ENCODE measurements at places on chromosomes 5 and 9.

GRCh38 chr9:124267271-124267807 is 9.6 kb downstream of the NEK6 start:
- DNase-seq: no peak

DNA sequence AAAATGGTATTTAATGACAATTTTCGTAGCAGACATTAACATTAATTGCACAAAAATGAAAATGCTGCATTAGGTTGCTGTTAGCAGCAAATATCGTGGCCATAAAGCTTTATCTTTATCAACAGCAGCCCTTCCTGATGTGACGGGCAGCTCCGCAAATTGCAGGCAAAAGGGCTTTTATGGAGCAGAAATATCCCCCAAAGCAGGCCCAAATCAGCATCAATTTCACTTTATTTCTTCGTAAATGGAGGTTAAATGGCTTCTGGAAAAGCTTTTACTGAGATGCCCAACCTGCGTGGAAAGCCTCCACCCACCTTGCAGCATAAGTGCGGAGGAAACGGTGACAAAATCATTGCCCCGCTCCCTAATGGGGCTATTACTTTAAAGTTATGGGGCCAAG is 77.9 kb upstream of the BARHL1 start:
- no peak for DNase-seq

GRCh38 chr5:152884006-152884405 is 478.9 kb upstream of the NMUR2 start:
- DNase-seq: no peak

- DNase-seq: no peak
Measured at GRCh38 chr9:98375138-98375726, 119.8 kb upstream of the TBC1D2 start.

- DNase-seq: no peak
Measured at GRCh38 chr5:149426931-149427330, 47.8 kb upstream of the IL17B start.

GRCh38 chr5:173781432-173781815 is 106.7 kb upstream of the CPEB4 start:
- no peak for DNase-seq

- DNase-seq: no peak
Measured at GRCh38 chr9:132141344-132141947, 20.4 kb upstream of the NTNG2 start.

DNA sequence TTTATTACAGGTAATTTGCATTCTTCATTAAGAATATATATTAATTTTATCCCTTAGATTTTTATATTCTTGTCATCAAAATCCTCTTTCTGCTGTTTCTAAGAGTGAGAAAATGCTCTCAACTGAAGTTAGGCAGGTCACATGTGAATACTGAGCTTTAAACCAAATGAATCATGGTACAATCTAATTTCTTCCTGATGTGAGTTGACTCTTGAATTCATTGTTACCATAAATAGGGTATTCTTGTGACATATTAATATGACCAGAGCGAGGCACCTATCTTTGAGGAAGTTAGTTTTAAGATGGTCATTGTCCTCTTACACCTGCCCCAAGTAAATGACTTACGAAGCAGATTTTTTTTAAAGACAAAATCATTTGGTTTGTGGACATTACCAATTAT is 17.4 kb downstream of the C9orf85 start:
- DNase-seq: no peak

- DNase-seq: no peak
Measured at GRCh38 chr5:110687485-110687884, 39.0 kb downstream of the TMEM232 start.

GRCh38 chr5:61273279-61273975 is 58.6 kb upstream of the ZSWIM6 start:
- no peak for DNase-seq

- DNase-seq: no peak
Measured at GRCh38 chr5:154520861-154521453, 42.9 kb upstream of the HAND1 start.

DNA sequence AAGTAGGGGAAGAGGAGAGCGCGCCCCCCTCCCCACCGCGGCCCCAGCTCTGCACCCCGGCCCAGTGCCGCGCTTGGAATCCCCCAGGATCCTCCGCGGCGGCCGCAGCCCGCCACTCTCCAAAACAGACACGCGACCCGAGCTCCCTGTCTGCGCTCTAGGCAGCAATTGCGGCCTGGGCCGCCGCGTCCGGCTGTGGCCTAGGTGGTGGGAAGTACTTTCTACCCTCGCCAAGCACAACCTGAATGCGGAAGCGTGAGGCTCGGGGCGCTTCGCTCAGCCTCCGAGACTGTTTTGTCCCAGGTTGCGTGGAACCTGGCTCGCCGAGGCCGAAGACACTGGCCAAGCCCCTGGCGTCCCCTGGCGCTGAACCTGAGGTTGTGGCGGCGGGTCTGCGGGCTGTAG is 3.3 kb upstream of the FOXB2 start:
- no peak for DNase-seq

DNA sequence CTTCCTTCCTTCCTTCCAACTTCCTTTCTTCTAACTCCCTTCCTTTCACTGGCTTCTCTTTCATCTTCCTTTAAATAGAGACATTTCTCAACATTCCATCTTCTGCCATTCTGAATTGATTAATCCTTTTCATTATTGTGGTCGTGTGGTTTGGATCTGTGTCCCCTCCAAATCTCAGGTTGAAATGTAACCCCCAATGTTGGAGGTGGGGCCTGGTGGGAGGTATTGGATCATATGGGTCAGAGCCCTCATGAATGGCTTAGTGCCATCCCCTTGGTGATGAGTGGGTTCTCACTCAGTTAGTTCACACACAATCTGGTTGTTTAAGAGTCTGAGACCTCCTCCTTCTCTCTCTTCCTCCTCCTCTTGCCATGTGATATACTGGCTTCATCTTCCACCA is 130.9 kb upstream of the SV2C start:
- no peak for DNase-seq

DNA sequence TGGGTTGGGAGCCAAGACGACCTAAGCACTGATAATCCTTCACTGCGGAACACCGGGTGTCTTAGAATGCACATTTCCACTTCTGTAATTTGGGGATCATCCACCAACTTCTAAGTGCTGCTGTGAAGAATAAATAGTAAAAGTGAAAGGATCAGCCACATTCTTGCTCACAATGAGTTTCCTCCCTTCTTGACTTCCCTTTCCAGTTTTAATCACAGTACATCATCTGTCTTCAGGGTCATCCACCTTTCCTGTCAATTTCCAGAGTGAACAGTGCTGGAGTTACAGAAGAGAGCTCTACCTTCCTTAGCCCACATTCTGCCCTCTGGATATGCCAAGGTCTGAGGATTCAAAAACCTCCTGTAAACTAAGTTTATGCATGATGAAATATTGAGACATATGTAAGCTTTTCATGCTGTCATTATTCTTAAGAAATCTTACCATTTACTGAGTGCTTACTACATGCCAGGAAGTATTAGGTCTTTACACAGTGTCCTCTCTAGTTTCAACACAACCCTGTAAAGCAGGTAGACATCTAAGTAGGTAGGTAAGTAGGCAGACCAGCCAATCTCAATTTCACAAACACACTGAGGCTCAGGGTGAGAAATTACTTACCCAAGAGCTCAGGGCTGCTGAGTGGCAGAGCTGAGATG is 105.2 kb downstream of the CDK5RAP2 start:
- no peak for DNase-seq

DNA sequence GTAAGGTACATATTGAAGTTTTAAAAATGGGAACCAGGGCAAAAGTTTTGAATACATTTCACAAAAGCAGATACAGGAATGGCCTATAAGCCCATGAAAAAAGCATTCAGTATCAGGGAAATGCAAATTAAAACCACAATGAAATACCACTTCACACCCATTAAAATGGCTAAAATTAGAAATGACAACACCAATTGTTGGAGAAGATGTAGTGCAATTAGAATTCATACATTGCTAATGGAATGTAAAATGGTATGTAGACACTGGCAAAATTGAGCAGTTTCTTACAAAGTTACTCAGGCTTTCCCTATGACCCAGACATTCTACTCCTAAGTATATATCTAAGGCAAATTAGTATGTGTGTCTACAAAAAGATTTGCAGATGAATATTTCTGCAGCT is 34.2 kb downstream of the CDC14B start:
- DNase-seq: no peak

DNA sequence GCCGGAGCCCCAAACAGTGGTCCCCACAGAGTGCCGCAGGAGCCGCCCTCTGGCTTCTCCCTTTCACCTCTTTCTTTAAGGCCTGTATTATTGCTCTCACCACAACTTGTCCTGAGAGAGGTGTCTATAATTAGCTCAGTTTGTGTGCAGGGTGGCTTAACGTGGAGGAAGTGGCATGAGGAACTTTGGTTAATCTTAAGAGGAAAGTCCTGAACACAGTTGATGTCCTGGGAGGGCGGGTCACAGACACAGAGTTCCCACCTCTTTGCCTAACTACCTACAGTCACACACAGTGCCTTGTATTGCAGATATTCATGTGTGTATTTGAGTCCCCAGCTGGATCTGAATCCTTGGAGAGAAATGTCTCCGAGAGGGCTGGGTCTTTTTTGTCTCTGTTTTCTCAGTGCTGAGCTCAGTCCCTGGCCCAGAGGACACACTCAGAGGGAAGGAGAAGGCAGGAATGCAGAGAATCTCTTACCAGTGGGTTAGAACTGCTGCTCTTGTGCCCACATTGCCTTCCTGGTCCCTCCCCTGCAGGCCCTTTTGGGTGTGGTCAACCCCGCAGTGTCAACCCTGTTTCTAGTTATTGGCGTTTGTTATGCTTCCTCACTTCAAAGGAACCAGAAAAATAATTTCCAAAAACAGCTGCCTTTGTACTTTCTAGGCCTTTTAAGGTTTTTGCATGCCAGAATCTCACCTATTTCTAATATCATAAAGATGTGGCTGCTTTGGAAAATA is 392.5 kb downstream of the KDM4C start:
- DNase-seq: no peak

- no peak for DNase-seq
Measured at GRCh38 chr9:32339424-32339823, 45.0 kb upstream of the ACO1 start.

GRCh38 chr5:28517691-28518090 is 1479.3 kb upstream of the CDH9 start:
- DNase-seq: no peak

GRCh38 chr5:157166214-157167213 is at the start of gene GARIN3:
TSS of gene GARIN3 (minus strand) at chr5:157166264. CDS start at chr5:157166168, 96 bp downstream.
- no peak for DNase-seq

- no peak for DNase-seq
Measured at GRCh38 chr9:84845956-84846900, 176.7 kb downstream of the NTRK2 start.

GRCh38 chr9:87387351-87388011 is 110.2 kb upstream of the DAPK1 start:
- no peak for DNase-seq

- no peak for DNase-seq
Measured at GRCh38 chr5:1010181-1010510, 1.5 kb downstream of the NKD2 start.

DNA sequence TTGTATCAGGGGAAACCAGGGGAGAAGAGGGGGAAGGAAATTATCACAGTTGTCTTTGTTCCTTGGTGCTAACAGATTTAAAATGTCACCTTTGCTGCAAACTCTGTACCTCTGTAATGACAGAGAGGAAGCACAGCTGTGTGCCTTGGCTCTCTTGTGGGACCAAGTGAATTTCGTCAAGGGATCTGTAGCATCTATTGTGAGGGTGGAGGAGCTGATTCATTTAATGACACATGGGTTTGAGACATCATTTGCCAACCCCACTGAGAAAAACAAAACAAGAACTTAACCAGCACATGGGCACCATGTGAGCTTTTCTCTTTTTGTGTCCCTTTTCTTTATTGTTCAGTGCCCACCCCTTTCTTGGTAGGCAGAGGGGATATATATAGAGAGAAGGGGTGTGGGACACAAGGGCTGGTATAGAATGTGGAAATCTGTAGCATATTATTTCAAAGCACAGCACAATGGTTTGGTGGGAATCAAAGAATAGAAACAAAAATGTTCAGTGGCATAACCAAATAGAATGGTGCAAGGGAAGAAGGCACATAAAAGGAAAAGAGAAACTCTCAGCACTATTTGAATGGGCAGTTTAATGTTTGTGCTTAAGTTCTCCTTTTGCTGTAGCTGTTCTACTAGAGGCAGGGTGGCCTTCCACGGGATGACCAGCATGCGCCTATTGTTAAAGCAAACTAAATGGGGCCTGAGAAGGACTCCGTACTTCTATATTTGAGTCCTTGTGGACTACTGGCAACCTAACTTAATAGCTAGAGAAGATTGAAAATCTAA is 63.3 kb downstream of the LIX1 start:
- no peak for DNase-seq

DNA sequence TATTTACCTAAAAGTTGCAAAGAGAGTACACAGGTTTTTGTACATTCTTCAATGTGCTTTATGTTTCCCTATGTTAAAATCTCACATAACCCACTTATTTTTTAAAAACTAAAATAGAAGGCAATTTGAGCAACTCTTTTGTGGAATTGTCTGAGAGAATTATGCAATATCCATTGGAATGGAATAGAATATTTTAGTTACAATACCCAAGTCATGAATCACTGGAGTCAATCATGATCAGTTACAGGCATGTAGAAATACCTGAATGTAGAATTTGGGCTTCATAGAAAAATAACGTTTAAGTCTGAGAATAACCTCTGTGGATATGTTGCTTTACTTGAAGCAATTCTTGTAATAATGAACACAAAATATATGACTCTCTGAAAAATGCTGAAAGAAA is 143.3 kb downstream of the FGF10 start:
- no peak for DNase-seq

- DNase-seq: no peak
Measured at GRCh38 chr5:103117471-103117991, 2.4 kb downstream of the GIN1 start.

- no peak for DNase-seq
Measured at GRCh38 chr9:116639251-116639741, 47.8 kb upstream of the TRIM32 start.

- DNase-seq: no peak
Measured at GRCh38 chr5:32027717-32028458, 146.2 kb downstream of the GOLPH3 start.

DNA sequence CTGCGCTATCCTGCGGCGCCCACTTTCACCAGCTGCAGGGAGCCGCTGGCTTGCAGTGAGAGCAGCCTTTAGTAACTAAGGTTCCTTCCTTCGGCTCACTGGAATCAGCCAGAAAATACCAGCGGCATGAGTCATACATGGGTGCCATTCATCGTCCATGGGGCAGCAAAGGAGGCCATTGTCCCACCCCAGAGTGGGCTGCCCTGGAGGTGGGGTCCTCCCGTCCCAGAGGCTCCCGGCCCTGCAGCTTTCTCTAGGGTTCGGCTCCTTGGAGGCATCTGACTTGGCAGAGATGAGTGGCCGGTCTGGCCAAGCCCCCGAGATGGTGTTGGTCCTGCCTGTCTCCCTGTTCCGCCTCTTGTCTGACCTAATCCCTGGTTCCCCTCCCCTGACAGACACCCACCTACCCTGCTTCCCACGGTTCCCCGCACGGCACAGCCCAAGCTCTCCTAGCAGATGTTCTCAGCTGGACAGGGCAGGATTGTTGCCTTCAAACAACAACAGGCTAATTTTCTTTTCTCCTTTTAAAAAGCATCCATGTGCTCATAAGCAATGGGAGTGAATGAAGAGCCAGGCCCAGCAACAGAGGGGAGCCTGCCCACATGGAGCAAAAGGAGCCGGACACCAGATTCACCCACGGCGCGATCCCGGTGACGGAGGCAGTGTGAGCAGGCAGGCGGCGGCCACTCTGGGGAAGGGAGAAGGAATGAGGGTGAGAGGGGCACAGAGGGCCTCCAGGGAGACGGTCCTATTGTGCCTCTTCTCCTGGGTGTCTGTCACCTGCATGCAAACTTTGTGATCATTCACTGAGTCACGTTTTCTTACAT is 97.0 kb upstream of the COL5A1 start:
- DNase-seq: no peak
